Right renal pelvis (tissue), 4 donors: ENCODE measurements at places on chromosomes 11 and 22. TPM values are rescaled to one million over a fixed set of nuclear protein-coding genes. Genes with fewer than 3 reads are reported as not detected.

The IGF2 gene
- polyA plus RNA-seq, result 761 TPM

- DNase-seq, result no peak
Measured at GRCh38 chr22:24077416-24077815, 66.3 kb downstream of the CABIN1 start.

GRCh38 chr22:41899992-41900651 is 14.8 kb downstream of the SHISA8 start:
- no peak for DNase-seq

GRCh38 chr11:65429068-65429681 is 6.6 kb downstream of the NEAT1 start:
- DNase-seq, result no peak

DNA sequence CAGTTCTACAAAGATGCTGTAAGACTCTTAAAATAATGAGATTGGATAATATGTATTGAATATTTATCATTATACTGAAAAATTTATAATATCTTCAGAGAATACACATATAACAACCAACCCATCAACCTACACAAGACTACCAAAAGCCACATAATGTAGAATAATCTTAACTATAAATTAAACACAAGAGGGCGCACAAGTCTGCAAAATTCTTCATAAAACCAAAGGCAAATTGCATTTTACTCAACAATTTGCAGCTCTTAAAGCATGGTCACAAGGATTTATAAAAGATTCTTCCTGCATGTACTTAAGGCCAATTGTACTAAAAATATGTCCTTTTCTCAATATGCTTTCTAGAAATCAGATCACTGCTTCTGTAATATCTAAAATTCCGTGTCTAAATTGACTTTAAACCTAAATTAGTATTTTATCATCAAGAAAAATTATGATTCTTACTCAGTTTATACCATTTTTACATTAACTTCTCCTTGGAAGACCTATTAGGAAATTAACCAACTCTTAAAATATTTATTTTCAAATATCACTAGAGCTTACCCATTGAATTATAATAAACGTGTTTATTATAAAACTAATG is 79.0 kb downstream of the TTC28 start:
- no peak for DNase-seq
